ENCODE measurements at places on chromosomes 11 and 22. TPM values are rescaled to one million over a fixed set of nuclear protein-coding genes. Genes with fewer than 3 reads are reported as not detected.

The CCDC116 gene
- 0.48 TPM for total RNA-seq

DNA sequence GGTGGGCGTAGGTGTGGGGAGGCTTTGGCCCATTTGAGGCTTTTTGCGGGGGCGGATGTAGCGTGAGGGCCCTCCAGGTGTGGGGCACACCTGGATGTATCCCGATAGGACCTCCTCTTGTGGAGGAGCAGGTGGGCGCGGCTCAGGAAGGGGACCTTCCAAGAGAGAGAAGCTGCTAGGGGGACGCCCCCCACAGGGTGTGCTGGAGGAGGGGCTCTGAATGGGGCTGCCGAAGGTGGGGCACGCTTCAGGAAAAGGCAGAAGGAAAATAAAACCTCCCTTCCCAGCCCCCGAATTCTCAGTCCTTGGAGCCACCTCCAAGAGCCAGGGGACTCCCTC is 621 bp downstream of the SGSM1 start:
- no peak for DNase-seq

- DNase-seq, result no peak
Measured at GRCh38 chr11:60367009-60367408, 11.3 kb upstream of the MS4A7 start.

The MEI1 gene
- 33.9 TPM for total RNA-seq

- DNase-seq, result peak; percentile 41
Measured at GRCh38 chr11:66429983-66430602, 8.6 kb downstream of the MRPL11 start.

The TMEM86A gene
- total RNA-seq, result 1.3 TPM

The ENTHD1 gene
- 0.35 TPM for total RNA-seq

The BSCL2 gene
- total RNA-seq, result 32.9 TPM

DNA sequence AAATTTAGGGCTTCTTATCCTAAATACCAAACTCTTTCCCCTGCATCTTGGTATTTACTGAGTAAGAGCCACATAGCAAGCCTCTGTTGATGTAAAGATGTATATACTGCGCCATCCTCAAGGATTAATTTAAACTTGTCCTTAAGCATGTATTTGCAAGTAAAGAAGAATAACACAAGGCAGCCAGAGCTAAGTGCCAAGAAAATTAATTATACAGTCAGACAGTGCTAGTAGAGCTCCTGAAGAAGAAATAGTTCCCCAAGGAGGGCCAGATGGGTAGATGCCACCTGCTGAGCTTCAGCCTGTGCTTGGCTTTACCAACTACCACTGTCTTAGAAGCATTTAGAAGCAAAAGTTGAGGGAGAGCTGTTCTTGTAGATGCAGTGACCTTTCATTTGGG is 470.0 kb downstream of the BUD13 start:
- no peak for DNase-seq

The B4GALNT4 gene
- total RNA-seq, result 0.47 TPM

The KCNJ5 gene
- 0.04 TPM for total RNA-seq

The PACSIN3 gene
- total RNA-seq, result 9.2 TPM

- DNase-seq, result no peak
Measured at GRCh38 chr11:76756341-76756741, 26.8 kb upstream of the TSKU start.

DNA sequence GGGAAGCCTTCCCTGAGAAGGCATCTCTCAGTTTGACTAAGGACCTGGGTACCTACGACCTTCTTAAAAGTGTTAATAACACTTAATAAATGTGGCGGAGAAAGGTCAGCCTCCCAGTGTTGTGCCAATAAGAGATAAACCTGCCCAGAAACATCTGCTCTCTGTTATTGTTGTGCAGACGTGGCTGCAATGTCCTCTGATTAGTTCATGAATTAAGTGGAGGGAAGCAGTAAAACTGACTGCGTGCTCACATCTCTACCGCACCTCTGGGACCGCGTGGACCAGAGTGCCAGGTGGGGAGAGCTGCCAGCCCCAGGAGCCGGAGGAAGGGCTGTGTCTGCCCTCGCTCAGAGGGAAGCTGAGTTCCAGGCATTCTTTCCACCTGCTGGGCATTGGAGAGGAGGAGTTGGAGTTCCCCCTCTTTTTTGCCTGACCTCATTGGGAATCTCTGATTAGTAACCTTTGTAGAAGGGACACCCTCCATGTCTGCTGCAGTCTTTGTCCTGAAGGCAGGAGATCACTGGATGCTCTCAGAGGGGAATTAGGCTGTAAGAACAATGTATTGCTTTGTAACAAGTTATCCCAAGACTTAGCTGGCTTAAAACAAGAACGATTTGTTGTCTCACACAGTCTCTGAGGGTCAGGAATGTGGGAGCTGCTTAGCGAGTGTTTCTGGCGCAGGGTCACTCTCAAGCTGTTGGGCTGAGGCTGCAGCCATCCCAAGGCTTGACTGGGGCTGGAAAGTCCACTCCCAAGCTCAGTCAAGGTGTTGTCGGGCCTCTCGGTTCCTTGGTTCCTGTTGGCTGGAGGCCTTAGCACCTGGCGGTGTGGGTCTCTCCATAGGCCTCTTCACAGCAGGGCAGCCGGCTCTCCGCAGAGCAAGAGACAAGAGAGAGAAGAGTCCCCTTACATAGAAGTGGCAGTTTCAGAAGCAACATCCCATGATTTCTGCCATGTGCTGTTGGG is 247.6 kb upstream of the TBCEL start:
- DNase-seq, result no peak

- DNase-seq, result no peak
Measured at GRCh38 chr22:36764641-36765040, 11.3 kb downstream of the IFT27 start.

The LGALS12 gene
- total RNA-seq, result not detected

The THYN1 gene
- 58.9 TPM for total RNA-seq

The IGLL1 gene
- total RNA-seq, result not detected

DNA sequence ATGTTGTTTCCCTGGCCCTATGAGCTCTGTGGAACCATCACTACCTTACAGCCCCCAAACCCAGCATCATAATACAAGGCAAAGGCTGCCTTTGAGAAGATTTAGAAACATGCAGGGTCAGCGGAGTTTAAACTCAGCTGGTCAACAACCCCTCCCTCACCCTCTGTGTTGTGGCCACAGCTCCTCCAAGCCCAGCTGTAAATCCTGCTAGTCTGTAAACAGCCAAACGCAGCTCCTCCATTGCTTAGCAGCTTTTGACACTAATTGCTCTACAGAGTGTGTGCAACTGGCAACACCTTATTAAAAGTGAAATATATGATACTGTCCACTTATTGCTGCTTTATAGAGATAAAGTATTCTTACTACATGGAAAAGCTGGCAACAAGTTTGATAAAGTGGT is 29.1 kb downstream of the OPCML start:
- DNase-seq, result no peak

DNA sequence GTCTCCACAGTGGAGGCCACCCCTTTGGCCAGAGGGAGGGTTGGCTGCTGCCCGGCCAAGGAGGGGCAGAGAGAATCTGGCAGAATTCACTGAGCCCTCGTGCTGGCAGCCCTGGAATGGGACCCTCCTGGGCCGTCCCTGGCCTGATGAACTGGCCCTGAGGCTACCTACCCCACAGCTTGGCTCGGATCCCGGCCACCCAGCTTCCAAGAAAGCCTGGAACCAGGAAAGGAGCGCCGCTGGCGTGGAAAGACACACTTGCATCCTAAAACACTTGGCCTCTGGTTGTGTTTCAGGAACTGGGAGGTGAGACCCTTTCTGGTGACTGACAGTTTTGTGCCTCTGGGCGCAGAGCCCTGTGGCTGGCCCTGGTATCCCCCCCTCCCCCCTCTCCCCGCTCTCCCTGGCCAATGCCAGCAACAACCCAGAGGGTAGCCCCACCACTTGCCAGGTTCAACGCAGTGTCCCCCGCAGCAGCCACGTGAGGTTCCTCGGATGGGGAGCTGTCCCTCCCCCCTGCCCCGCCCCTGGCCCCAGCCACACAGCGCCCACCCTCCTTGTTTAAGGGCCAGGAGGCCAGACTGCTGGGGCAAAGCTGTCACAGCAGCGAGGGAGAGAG is 693 bp downstream of the NFAM1 start:
- DNase-seq, result no peak

The OR5B2 gene
- not detected for total RNA-seq

GRCh38 chr11:128701086-128701485 is 7.2 kb downstream of the FLI1 start:
- DNase-seq, result no peak

- no peak for DNase-seq
Measured at GRCh38 chr11:83156996-83157593, at the start of gene PCF11. PCF11 (plus strand) TSS chr11:83157131; CDS start chr11:83157440, 309 bp downstream.

GRCh38 chr11:76603202-76603601 is 67.3 kb downstream of the LRRC32 start:
- no peak for DNase-seq

- peak; percentile 23 for DNase-seq
Measured at GRCh38 chr22:21917181-21917958, 35.3 kb downstream of the PPM1F start.

- DNase-seq, result no peak
Measured at GRCh38 chr11:112634551-112634950, 326.7 kb upstream of the NCAM1 start.

DNA sequence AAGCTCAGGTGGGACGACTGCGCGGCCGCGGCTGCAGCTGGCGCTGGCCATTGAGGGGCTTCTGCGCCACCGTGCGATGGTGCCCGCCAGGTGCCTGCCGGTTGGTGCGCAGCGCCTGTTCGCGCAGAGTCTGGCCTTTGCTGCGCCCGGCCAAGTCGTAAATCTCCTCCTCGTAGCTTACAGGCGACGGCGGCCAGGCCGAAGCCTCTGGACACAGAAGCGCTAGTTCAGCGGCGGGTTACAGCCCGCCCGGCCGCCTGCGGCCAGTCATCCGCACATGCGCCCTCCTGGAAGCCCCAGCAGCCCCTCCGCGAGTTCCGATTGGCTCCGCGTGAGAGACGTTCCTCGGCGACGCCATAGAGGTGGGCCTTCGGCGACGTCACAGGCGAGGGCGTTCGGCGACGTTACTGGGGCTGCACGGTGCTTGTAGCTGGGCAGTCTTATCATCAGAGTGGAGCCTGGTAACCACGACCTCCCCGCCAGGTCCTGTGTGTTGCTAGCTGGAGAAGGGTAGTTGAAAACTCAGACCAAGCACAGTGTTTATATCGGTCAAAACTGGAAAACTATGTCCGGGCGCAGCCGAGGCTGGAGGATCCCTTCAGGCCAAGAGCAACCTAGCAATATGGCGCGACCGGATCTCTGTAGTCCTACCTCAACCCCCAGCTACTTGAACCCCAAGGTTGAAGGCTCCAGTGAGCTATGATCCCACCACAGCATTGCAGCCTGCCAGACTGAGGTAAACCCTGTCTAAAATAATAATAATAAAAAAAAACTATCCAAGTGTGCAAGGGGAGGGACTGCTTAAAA is 265.7 kb downstream of the OR4C45 start:
- no peak for DNase-seq

DNA sequence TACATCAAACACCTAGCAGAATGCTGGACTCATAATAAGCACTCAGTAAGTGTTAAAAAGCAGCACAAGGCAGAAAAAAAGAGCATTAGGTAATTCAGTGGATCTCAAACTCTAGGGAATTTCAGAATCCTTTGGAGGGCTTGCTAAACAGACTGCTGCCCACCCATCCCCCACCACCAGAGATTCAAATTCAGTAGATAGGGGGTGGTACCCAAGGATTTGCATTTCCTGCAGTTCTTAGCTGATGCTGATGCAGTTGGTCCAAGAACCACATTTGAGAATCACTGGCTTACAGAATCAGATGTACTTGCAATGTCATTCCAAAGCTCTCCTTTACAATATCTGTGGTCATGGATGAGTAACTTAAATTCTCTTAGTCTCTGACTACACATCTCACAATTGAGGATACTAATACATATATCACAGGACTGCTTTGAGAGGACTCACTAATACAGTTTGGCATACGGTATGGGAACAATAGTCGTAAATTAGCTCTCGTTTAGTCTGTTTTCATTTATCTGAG is 664.5 kb downstream of the KCNA4 start:
- DNase-seq, result no peak

The OR2AG2 gene
- total RNA-seq, result not detected

- no peak for DNase-seq
Measured at GRCh38 chr11:85922367-85922766, 67.2 kb downstream of the CCDC83 start.

The MMP10 gene
- not detected for total RNA-seq

DNA sequence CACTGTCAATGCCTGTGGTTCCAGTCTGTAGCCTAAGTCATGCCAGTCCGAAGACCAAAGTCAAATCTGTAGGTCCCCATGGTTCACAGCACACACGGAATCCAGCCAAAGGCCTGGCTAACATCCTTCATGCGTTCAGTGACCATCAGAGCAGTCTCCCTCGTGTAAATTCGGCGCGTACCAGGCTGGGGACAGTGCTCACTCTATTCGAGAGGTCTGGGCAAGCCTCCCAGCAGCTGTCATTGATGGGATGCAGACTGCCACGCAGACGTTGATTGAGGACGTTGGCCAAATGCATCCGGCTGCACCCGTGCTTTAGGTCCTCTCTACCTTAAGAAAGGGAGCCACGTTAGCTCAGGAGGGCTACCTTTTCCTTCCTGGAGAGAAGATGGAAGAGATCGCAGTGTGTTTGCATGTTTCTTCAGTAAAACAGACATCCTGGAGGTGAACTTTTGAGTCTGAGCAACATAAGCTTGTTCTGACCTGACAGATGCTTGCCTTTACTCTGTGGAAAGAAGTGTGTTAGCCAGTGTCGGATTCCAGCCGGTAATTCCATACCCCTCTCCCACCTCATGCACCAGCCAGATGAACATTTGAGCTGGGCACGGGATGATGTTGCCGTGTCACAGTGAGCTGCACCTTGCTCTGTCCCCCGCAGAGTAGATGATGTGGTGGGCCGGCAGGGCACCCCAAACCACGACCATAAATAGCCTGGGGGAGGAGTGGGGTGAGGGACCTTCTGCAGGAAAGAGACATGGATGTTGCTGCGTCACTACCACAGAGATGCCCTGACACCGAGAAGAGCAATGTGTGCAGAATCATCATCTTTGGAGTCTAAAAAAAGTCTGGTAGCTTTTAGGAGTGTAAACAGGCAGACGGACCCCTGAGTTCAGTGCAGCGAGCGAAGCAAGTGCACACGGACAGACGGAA is 12.2 kb downstream of the CTTN start:
- DNase-seq, result no peak

- DNase-seq, result no peak
Measured at GRCh38 chr22:39765046-39765445, 128.5 kb downstream of the ENTHD1 start.

GRCh38 chr11:476416-476815 is 26.3 kb downstream of the PTDSS2 start:
- DNase-seq, result no peak

GRCh38 chr11:47495011-47495855 is 46.3 kb upstream of the RAPSN start:
- DNase-seq, result no peak

GRCh38 chr11:11243590-11244469 is 109.2 kb downstream of the CSNK2A3 start:
- DNase-seq, result peak; percentile 9

The PLAAT2 gene
- total RNA-seq, result not detected

- DNase-seq, result no peak
Measured at GRCh38 chr11:11261629-11262028, 91.4 kb downstream of the CSNK2A3 start.

The VPREB1 gene
- total RNA-seq, result not detected

Measured in CD8-positive, alpha-beta memory T cell (primary cell).